T-helper 17 cell (primary cell): ENCODE measurements at places on chromosomes 7 and 10. TPM values are rescaled to one million over a fixed set of nuclear protein-coding genes. Genes with fewer than 3 reads are reported as not detected.

DNA sequence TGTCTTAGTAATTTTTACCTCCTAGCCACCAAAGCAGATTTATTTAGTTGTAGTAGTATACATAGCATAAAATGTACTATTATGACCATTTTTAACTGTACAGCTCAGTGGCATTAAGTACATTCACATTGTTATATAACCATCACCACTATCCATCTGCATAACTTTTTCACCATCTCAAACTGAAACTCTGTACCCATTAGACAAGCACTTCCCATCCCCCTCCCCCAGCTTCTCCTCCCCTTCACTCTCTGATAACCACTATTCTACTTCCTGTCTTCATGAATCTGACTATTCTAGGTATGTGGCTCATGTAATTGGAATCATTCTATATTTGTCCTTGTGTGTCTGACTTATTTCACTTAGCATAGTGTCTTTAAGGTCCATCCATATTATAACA is 71.9 kb downstream of the MRPL32 start:
- H3K27me3 ChIP-seq, result peaks cover 19% of the 10 kb centered on the region
- peaks cover 6% of the 10 kb centered on the region for H3K4me1 ChIP-seq
- no peak overlapping the region for H3K27ac ChIP-seq
- H3K36me3 ChIP-seq, result peaks cover 2% of the 10 kb centered on the region

DNA sequence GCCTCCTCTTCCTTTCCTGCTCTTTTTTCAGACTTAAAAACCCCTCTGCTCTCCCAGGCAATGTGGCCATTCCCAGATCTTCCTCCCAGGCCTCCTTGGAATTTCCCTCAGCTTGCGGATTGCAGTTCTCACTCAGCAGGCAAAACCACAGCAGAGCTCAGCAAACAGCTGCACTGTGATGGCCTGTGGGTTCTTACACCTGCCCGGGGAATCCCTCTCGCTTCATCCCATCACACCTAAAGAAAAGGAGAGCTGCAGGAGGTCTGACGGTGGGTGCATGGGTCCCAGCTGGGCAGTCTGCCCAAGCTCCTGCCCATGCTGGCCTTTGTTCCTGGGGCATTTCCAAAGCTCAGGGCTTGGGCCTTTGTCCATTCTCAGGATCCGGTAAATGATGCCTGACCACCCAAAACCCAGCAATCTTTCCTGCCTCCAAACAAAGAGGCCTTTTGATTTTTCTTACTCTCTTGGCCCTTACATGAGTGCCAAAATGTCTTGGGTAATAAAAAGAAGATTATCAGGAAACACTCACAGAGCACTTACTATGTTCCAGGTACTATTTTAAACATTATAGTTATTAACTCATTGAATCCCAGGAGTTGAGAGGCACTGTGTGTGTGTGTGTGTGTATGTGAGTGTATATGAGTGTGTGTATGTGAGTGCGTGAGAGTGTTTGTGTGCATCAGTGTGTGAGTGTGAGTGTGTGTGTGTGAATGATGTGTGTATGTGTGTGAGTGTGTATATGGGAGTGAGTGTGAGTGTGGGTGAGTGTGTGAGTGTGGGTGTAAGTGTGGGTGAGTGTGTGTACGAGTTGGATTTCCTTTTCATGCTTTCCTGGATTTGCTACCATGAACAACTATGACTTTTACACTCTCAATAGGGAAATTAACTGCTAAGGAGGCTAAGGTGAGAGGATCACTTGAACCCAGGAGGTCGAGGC is 64.5 kb upstream of the PODXL start:
- H3K27ac ChIP-seq, result no peak overlapping the region
- peaks cover 2% of the 10 kb centered on the region for H3K36me3 ChIP-seq
- no peak for DNase-seq
- peaks cover 13% of the 10 kb centered on the region for H3K4me1 ChIP-seq
- peaks cover 40% of the 10 kb centered on the region for H3K27me3 ChIP-seq

GRCh38 chr10:2981361-2981801 is 86.0 kb upstream of the PFKP start:
- peaks cover 7% of the 10 kb centered on the region for H3K4me1 ChIP-seq
- peaks cover 3% of the 10 kb centered on the region for H3K36me3 ChIP-seq
- H3K4me3 ChIP-seq, result peak overlapping the region; percentile 12
- peaks cover 24% of the 10 kb centered on the region for H3K27me3 ChIP-seq
- H3K27ac ChIP-seq, result no peak overlapping the region

The OR9A2 gene
- total RNA-seq, result not detected

The PAX4 gene
- total RNA-seq, result not detected

The SPDYE8 gene
- total RNA-seq, result not detected
